ENCODE measurements at places on chromosomes 5 and 9.

GRCh38 chr9:93305497-93306020 is 121.6 kb downstream of the WNK2 start:
- H3K27me3 ChIP-seq: no peaks in the 10 kb centered on the region
- H3K4me3 ChIP-seq: no peak overlapping the region
- H3K27ac ChIP-seq: no peak overlapping the region
- no peak for DNase-seq
- no peaks in the 10 kb centered on the region for H3K36me3 ChIP-seq

- H3K36me3 ChIP-seq: no peaks in the 10 kb centered on the region
- H3K27ac ChIP-seq: no peak overlapping the region
- no peaks in the 10 kb centered on the region for H3K4me1 ChIP-seq
- H3K27me3 ChIP-seq: no peaks in the 10 kb centered on the region
- no peak overlapping the region for H3K4me3 ChIP-seq
- no peak for DNase-seq
Measured at GRCh38 chr9:4603830-4604229, 58.3 kb upstream of the PLPP6 start.

- H3K4me3 ChIP-seq: no peak overlapping the region
- peaks cover 17% of the 10 kb centered on the region for H3K4me1 ChIP-seq
- no peak for DNase-seq
- no peaks in the 10 kb centered on the region for H3K36me3 ChIP-seq
Measured at GRCh38 chr9:79014929-79015699, 556.7 kb upstream of the TLE4 start.

DNA sequence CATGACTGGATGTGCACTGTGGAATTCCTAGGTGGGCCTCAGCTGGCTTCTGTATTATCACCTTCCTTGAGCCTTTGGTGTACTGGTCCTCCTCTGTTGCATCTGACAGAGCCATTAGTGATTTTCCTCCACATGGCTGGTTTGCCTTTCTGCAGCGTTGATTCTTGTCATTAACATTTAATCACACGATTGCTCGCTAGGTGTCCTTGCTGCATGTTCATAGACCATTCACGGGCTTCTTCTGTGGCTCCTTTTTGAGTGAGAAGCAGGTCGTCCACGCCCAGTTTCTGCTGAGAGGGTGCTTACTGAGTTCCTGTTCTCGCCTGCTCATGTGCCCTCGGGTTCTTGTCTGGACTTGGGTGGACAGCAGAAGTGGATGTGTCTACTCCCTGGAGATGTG is 29.3 kb downstream of the ADAMTS16 start:
- no peak for DNase-seq
- H3K27ac ChIP-seq: no peak overlapping the region
- H3K4me1 ChIP-seq: peaks cover 25% of the 10 kb centered on the region
- H3K4me3 ChIP-seq: no peak overlapping the region

GRCh38 chr9:29668732-29669131 is 2095.5 kb upstream of the C9orf72 start:
- no peaks in the 10 kb centered on the region for H3K36me3 ChIP-seq
- no peaks in the 10 kb centered on the region for H3K4me1 ChIP-seq
- no peak overlapping the region for H3K27ac ChIP-seq
- DNase-seq: no peak
- no peak overlapping the region for H3K4me3 ChIP-seq

- H3K4me1 ChIP-seq: peaks cover 11% of the 10 kb centered on the region
- no peaks in the 10 kb centered on the region for H3K27me3 ChIP-seq
- H3K27ac ChIP-seq: no peak overlapping the region
- DNase-seq: no peak
Measured at GRCh38 chr5:72662305-72662704, 154.2 kb upstream of the TNPO1 start.

- H3K27me3 ChIP-seq: no peaks in the 10 kb centered on the region
- H3K36me3 ChIP-seq: no peaks in the 10 kb centered on the region
- peaks cover 26% of the 10 kb centered on the region for H3K4me1 ChIP-seq
- H3K27ac ChIP-seq: no peak overlapping the region
- no peak for DNase-seq
- H3K4me3 ChIP-seq: no peak overlapping the region
Measured at GRCh38 chr5:153899746-153900145, 139.0 kb downstream of the FAM114A2 start.

GRCh38 chr9:6896562-6896961 is 138.8 kb downstream of the KDM4C start:
- H3K4me1 ChIP-seq: no peaks in the 10 kb centered on the region
- no peak overlapping the region for H3K4me3 ChIP-seq
- H3K27me3 ChIP-seq: no peaks in the 10 kb centered on the region
- no peaks in the 10 kb centered on the region for H3K36me3 ChIP-seq
- no peak overlapping the region for H3K27ac ChIP-seq
- DNase-seq: no peak
